ENCODE measurements at places on chromosomes 1 and 21.

- DNase-seq, result no peak
Observed at GRCh38 chr1:234774971-234775370, 165.0 kb upstream of the IRF2BP2 start.

- DNase-seq, result no peak
Observed at GRCh38 chr21:45379171-45379900, 25.6 kb upstream of the COL18A1 start.

DNA sequence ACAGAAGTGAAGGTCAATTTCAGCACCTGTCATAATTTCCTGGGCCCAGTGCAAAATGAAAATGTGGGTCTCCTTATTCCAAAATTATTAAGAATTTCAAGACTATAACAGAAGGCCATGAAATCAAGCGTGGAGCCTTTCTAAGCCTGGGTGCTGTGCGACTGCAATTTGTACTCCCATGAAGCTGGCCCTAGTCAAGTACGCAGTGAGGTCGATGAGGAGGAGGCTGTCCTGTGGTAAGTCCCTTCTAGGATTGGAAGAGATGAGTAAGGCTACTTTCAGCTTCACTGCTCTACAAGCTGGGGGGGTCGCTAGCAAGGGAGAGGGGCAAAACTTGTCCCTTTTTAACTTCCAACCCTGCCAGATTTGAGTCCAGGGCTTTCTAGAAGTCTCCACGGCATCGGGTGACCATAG, 410 bp upstream of the NUDC start:
- no peak for DNase-seq

DNA sequence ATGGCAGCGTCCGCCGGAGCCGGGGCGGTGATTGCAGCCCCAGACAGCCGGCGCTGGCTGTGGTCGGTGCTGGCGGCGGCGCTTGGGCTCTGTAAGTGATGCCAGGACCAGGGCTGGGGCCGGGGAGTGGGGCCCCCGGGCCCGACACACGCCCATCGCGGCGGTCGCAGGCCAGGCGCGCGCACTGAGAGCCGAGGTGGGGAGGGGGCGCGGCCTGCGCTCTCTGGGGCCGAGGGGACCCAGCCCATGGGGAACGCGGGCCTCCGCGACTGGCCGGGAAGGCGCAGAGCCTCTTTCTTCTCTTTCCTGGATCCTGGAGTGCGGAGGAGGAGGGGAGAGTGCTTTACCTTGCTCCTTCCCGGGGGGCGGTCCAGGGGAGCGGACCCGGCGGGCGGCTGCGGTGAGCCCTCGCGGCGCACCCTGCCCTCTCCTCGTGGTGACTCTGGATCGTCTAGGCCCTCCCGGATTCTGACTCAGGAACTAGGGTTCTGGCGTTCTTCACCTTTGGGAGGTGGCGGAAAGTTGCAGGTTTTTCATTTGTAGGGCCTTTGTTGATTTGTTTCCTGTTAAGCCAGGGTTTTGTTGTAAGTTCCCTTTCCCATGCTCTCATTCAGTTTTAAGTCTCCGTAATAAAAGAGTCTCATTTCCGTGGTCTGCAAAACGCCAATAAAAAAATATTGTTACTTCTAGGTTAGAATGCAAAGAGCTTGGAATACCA, 529 bp downstream of the MPZL1 start:
- peak; percentile 54 for DNase-seq

GRCh38 chr1:116325104-116325503, 47.9 kb upstream of the ATP1A1 start:
- no peak for DNase-seq

- DNase-seq, result no peak
Observed at GRCh38 chr1:191963286-191963685, 195.0 kb upstream of the RGS18 start.

DNA sequence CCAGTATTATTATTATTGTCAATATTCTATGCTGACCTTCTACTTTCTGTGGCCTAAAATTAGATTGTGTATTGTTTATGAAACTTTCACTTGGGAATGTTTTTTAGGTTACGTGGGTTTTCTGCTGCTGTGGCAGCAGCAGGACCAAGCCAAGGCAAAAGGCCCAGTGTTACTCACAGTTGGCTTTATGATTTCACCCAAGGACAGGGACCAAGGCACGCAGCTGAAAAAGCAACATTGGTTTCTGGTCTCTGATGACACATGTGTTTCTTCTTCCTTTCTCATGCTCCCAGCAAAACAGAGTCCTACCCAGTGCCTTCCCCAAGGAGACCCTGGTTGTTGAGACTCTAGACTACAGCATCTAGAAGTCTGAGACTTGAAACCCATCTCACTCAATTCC, 413.7 kb downstream of the SETD4 start:
- no peak for DNase-seq

GRCh38 chr1:233435622-233436021, 108.1 kb downstream of the MAP3K21 start:
- DNase-seq, result no peak

All from left renal cortex interstitium (tissue), 4 donors.